NAMALWA (cell line): ENCODE measurements at places on chromosomes 11 and 22.

DNA sequence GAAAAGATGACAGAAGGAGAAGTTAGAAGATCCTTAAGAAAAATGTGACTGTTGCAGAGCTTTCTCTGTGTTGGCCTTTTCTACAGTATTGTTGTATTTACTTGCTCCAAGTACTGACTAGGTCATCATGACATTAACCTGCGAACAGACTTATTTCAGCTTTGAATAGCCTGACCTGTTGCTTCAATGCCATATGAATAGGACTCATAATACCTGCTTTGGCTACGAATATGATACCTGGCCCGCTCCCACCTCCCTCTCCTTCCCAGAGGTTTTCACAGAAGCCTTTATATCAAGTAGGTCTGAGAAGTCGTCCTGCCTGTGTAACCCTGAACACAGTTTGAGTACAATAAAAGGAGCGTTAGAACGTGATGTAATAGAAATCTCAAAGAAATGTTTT lies 169.6 kb upstream of the PGR start:
- no peak for DNase-seq

- DNase-seq, result no peak
Measured at GRCh38 chr11:87006035-87006434, 31.7 kb upstream of the TMEM135 start.

DNA sequence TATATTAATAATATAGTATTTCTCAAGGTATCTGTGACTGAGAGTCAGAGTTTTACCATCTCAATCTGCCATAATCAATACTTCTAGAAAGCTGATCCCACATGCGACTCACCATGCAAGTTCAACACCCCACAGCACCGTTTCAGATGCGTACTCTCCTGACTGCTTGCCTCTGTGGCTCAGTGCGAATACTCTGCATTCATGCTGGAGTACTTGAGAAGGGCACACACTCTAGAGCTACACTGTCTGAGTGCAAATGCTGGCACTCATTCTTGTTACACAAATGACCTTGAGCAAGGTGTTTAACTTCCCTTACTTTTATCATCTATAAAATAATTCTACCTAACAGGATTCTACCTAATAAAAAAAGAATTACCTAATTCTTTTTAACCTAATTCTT lies 12.5 kb downstream of the SNU13 start:
- DNase-seq, result no peak

GRCh38 chr11:1750481-1750839 lies at the start of gene IFITM10:
TSS of gene IFITM10 (minus strand) at chr11:1750595. CDS start at chr11:1750442, 153 bp downstream.
- DNase-seq, result no peak

- no peak for DNase-seq
Measured at GRCh38 chr11:12755510-12756453, 81.6 kb downstream of the TEAD1 start.

GRCh38 chr11:131851964-131852755 lies 481.7 kb downstream of the NTM start:
- no peak for DNase-seq

- peak; percentile 72 for DNase-seq
Measured at GRCh38 chr11:3808861-3809623, 682 bp downstream of the PGAP2 start.

GRCh38 chr11:60347084-60347797 lies 20.2 kb downstream of the MS4A6E start:
- DNase-seq, result no peak

- DNase-seq, result no peak
Measured at GRCh38 chr22:24330636-24331035, 60.0 kb downstream of the SPECC1L start.

GRCh38 chr22:24474649-24475255 lies 20.4 kb upstream of the UPB1 start:
- DNase-seq, result no peak

GRCh38 chr11:78390809-78391208 lies 26.8 kb downstream of the GAB2 start:
- DNase-seq, result no peak

- DNase-seq, result peak; percentile 78
Measured at GRCh38 chr22:22098457-22099193, 116.0 kb upstream of the TOP3B start.

GRCh38 chr22:26565889-26566288 lies 24.0 kb downstream of the TPST2 start:
- no peak for DNase-seq

DNA sequence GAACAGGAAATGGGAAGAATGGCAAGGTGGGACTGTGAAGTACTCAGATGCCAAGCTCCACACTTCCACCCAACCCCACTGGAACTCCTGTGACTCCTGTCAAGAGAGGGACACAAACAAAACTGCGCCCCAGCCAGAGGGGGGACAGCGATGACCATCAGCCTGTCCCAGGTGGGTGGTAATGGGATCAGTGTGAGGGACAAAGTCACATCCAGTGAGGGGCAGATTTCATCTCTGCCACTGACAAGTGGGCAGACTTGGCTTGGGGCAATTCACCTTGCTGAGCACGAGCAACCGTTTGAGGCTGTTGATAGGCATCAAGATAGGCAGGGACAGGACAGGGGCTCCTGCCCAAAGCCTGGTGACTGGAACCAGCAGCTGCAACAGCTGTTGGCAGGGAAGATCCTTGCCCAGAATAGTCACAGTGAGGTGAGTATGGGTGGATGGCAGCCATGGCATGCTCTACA lies 105.4 kb upstream of the PITPNB start:
- DNase-seq, result no peak

DNA sequence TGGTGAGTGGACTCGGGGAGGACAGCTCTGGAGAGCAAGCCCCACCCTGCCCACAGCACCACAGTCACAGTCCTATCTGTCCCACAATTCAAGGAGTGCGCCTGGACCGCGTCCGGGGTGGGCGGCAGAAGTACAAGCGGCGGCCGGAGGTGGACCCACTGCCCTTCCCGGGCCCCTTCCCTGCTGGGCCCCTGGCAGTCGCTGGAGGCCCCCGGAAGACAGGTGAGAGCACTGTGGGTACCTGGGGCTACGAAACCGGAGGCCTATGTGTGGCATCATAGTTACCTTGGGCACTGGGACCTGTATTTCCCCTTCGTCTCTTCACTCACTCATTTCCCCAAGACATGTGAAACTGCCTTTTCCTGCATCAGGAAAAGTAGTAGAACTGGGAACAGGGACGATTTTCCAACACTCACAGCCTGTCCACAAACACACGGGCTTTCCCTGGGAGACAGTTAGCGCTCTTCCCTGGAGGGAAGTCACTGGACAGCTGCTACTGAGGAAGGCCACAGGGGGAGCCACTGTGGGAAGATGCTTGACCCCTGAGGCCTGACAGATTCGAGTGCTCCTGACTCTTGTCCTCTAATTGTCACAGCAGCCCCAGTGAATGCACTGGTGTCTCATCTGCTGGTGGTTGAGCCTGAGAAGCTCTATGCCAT lies 3.1 kb downstream of the TRMT112 start:
- no peak for DNase-seq

DNA sequence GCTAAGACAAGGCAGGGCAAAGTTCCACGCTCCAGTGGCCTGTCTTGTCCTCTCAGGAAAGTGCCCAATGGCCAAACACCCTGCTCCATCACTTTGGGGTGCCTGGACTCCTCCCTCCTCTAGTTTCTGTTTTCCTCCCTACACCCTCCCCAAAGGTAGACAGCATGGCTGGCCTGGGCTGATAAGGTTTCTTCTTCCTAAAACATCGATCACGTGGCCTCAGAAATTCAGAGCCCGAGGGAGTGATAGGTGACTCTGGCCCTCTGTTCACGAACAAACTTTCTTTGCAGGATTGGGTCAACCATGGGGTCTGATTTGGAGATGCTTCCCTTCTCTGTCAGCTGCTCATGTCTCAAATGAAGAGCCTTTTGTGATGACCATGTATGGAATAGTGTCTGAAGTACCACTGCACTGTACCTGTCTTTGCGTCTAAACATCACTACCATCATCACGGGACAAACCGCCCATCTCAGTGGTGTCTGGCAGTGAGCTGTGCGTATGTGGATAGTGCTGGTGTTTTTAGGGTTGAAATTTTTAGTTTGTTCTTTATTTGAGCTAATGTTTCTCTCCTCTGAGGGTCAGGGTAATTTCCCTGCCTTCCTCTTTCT lies 6.1 kb downstream of the MICAL2 start:
- DNase-seq, result no peak

DNA sequence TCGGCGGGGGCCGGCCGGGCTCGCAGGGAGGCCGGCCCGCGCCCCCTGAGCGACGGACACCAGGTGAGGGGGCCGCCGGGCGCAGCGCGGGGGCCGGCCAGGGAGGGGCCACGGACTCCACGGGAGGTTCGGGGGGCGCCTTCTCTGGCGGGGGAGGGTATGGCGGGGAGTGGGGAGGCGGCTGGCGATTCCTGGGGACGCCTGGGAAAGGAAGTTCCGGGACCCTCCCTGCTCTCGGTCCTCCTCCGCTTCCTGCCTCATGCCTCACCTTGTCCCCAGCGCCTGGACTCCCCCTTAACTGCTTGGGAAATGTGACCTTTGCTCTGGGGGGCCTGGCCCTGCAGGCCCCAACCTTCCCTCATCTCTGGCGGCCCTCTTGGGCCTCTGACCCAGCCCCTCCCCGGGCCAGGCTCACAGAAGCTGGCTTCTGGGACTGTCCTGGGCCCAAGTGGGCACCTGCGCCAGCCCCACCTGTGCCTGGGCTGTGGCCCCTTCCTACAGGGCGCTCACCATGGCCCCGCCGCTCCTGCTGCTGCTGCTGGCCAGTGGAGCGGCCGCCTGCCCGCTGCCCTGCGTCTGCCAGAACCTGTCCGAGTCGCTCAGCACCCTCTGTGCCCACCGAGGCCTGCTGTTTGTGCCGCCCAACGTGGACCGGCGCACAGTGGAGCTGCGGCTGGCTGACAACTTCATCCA lies 516 bp downstream of the LRFN4 start:
- no peak for DNase-seq

DNA sequence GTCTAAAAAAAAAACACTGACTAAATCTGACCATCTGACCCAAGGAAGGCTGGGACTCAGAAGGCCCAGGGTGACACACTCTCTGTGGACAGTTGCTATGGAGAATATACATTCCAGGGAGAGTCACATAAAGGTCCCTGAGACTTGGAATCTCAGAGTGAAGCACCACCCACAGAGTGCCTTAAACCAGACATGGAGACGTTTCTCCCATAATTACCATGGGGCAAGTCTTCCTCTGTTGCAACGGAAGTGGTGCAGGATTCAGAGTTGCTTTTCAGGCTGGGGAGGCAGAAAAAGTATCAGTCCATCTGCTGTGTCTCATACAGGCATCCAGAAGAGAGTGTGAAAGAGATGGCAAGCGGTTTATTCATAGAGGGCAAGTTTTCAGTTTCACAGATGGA lies 58.7 kb upstream of the SLN start:
- DNase-seq, result no peak

DNA sequence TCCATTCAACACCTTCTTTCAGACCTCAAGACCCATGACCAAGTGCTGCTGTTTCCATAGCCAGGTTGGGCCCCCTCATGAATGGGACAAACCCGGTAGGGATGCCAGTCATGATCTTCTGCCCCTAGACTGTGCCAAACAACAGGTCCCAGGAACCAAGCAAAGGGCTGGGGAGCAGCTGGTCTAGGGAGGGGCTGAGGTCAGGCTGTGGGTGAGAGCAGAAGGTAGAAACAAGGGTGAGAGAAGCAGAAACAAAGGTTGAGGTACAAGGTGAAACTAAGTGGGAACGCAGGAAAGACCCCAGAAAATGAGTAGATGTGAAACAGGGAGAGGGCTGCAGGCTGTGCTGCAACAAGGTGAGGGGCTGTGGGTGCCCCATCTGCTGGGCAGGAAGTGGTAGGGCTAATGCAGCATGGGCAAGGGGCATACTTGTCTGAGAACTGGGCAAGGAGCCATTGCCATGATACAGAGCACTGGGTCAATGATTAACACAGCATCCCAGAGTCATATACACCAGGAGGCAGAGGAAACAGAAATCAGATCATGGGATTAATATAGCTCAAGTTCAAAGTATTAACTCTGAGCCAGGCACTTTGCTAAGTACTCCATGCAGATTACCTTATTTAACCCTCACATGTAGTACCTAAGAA lies 45.9 kb downstream of the SLC1A2 start:
- DNase-seq, result no peak

DNA sequence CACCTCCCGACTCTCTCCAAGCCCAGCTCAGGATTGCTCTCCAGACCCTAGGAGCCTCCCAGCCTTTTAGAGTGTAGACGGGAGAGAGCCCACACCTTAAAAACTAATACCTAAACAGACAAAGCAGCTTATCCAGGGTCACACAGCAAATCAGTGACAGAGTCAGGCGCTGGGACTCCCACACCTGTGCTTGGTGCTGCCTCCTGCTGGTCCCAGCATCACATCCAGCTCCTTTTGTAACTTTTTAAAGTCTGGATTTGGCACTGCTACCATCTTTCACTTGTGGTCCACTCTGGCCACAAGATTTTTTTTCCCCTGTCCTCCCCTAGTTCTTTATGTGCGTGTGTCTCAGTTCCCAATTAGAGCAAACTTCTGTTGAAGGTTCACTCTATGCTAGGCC lies 4.7 kb downstream of the ANO1 start:
- peak; percentile 15 for DNase-seq

DNA sequence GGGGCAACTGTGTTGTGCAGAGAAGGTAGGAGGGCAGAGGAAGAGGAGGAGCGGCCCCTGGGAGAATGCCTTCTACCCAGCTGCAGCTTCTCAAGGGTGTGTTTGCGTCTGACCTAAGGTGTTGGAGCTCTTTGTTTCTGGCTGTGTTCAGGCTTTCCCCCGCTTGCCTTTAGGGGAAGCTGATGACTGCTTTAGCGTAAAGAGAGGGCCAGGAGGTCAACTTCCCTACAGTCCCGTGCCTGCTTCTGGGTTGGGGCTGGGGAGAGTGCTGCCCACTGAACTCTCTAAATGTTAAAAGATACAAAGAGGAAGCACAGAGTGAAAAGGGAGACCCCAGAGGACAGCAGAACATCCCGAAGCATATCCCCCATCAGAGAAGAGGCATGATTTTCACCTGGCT lies 99.2 kb downstream of the PTPRJ start:
- DNase-seq, result no peak

DNA sequence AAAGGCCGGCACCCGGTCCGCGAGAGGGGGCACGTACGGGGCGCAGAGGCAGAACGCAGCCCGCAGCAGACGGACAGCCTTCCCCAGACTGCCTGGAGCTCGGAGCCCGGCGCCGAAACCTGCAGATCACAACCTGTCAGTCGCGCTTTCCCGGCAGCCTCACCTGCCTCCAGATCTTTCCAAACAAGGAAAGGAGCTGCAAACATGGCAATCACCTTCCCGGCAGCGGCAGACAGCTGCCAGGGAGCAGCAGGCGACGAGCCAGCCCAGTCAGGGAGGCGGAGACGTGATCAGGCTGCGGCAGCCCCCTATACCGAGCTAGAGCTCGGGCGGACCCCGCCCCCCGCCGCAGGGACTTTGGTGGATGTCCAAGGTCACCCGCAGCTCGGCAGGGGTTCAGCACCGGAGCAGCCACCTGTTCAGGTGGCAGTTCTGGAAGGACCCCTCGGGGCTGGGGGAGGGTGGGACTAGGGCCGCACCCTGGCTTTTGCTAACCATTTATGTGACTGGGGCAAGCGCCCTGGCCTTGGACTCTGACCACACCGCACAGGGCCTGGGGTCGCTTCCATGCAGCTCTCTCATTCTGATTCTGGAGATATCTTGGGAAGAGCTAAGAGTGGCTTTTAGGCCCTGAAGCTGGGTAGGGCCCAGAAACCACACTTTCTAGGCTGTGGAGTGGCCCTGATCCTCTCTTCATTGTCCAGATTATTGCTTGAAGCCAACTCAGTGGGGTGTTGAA lies 143.8 kb downstream of the NECTIN1 start:
- no peak for DNase-seq

- no peak for DNase-seq
Measured at GRCh38 chr11:8268530-8269400, 5.1 kb upstream of the LMO1 start.
